Activated CD4-positive, CD25-positive, alpha-beta regulatory T cell (primary cell): ENCODE measurements at places on chromosomes 4 and X.

GRCh38 chr4:3505231-3505630 is 27.0 kb downstream of the LRPAP1 start:
- DNase-seq: no peak

DNA sequence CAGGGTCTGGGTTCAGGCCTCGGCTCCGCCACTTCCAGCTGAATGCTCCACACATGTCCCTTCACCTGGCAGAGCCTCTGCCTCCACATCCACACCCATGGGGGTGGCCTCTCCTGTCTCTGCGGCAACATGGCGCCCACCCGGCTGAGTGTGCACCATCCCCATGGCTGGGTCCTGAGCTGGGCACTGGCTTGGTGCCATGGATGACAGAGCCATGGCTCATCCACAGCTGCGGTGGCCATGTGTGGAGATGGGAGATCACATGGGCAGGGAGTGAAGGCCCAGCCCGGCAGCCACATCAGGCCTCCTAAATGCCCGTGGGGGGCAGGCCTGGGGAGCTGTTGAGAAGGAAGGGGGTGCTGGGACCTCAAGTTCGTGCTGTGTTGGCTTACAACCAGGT is 213.7 kb downstream of the AFAP1 start:
- DNase-seq: no peak

DNA sequence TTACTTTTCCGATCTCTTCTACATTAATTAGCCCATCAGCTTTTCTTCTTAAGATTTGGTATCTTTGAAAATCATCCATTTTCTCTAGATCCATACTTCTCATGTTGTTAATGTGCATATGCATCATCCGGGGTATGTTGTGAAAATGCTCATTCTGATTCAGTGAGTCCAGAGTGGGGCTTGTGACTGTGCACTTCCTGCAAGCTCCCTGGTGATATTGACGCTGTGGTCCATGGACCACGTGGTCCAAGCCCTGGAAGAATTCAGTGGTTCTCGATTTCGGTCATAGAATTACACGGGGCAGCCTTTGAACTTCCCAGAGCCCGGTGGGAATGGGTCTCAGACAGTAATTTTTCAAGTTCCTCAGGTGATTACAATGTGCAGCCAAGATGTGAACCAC is 69.8 kb downstream of the ZFX start:
- no peak for DNase-seq

DNA sequence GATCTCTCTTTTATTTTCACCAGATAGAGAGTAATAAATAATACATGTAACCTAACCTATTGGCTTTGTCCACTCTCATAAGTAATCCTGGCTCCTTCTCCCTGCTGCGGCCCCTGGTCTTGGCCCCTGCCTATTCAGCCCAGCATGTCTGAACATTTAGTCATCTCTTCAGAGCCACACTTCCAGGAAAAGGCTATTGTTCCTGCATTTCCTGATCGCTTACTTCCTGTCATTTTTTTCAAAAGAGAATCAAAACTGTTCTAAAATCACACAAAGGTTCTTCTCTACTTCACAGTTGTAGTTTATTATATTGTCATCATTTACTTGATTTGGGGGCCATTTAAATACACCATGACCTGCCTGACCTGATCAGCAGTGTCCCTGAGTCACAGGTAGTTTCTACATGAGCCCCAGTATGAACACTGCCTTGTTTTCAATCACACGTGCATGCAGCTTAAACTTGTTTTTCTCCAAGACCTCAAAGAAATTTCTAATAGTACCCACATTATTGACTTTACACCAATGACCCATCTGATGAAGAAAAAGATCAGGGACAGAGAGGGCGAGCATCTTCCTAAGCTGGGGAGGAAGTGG is 47.4 kb upstream of the KDR start:
- DNase-seq: no peak

DNA sequence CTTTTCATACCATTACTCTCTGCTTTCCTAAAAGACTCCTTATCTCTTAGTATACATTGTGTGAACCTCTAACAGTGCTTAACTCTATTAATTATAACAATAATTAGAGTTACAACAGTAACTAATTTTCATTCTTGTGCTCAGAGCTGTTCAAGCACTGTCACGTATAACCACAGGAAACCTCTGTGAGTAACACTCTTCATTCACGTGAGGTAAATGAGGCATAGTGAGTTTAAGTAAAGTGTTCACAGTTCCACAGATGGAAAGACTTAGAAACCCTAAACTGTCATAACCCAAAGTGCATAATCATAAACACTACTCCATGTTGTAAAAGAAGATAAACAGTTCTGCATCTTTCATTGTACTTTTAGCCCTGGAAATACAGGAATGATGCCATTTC is 222.4 kb downstream of the CCSER1 start:
- no peak for DNase-seq

DNA sequence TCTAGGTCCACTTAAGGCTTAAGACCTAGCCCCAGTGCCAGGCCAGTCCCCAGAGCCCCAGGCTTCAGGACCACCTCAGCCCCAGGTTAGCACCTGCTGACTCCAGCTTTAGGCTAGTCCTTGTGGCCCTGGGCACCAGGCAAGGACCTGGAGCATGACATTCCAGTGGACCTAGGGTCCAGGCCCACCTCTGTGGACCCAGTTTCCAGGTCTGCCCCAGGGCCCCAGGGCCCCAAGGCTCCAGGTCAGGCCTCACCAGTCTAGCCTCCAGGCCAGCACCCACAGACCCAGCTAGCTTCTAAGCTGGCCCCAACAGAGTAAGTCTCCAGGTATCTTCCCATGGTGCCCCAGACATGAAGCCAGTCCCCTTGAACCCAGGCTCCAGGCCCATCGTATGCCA is 97.5 kb downstream of the QRFPR start:
- DNase-seq: no peak
